NCI-H774 (cell line): ENCODE measurements at places on chromosomes 2 and 18.

DNA sequence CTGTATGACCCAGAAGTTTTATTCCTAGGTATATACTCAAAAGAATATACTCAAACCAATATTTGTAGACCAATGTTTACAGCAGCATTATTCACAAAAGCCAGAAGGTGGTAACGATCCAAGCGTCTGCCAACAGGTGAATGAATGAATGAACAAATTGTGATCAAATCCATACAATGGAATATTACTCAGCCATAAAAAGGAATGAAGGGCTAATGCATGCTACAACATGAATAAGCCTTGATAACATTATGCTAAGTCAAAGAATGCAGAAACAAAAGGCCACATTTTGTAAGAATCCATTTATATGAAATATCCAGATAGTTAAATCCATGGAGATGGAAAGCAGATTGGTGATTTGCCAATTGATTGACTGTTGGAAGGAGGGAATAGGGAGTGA lies 5.5 kb upstream of the CD226 start:
- DNase-seq, result no peak

DNA sequence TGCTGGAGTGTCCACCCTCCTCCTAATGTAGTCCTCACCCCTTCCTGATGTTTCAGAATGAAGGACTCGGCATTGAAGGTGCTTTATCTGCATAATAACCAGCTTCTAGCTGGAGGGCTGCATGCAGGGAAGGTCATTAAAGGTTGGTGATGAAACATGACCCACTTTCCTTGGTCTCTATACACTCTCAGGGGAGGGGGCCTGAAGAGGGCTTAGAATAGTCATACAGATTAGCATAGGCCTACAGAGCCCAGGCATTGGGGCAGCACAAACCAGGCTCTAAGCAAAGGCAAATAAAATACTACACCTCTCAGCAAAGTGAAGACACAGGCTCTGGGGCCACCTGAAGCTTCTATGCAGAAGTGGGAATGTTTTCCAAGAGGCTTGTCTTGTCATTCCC lies 1.8 kb downstream of the IL36RN start:
- no peak for DNase-seq

GRCh38 chr2:102193074-102193473 lies 6.3 kb downstream of the IL1RL2 start:
- no peak for DNase-seq

GRCh38 chr18:4758980-4759379 lies 303.9 kb upstream of the DLGAP1 start:
- DNase-seq, result no peak
